ENCODE measurements at places on chromosomes 3 and 15.
A peak's percentile ranks its signal among the peaks of the same experiment; 100 is the strongest.

DNA sequence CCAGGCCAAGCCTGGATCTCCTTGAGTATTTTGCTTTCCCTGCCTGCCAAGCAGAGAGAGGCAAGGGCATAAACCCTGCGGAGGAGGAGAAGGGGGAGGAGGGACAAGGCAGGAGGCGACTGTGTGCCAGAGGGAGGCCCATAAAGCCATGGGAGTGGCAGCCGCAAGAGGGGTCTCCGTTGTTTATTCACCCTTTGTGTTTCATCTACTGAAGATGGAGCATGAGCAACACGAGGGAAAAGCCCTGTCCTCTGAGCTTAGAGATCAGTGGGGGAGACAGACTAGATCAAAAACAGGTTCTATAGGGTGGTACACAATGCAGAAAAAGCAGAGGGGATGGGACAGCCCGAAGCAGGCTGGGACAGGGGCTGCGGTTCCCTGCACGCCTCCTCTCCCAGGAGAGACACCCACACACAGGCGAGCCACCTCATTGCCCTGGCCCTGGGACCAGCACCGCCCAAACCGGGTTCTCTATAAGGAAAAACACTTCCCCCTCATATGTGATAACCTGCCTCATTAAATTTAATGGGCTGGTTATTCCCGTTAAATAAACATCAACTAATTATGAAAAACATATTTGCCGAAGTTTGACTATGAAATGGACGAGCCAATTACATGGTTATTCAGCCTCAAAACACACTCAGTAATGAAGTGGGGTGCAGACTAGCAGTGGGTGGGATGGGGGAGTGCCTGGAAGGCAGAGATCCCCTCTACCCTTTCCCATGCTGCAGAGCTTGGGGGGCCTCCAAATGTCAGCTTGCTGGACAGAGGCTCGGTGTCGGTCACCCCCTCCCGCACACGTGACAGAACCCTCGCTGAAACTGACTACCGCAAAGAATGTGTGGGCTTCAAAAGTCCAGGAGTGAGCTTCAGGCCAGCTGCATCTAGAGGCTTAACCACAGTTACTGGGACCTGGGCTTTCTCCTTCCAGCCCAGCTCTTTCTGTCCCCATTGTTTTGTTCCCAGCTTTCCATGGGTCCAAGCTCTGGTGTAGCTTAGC lies 14.2 kb upstream of the PLXNA1 start:
- no peak for DNase-seq

GRCh38 chr15:28923726-28924280 lies 38.0 kb downstream of the APBA2 start:
- no peak for DNase-seq

GRCh38 chr15:51046799-51047449 lies 47.8 kb downstream of the TNFAIP8L3 start:
- no peak for DNase-seq

DNA sequence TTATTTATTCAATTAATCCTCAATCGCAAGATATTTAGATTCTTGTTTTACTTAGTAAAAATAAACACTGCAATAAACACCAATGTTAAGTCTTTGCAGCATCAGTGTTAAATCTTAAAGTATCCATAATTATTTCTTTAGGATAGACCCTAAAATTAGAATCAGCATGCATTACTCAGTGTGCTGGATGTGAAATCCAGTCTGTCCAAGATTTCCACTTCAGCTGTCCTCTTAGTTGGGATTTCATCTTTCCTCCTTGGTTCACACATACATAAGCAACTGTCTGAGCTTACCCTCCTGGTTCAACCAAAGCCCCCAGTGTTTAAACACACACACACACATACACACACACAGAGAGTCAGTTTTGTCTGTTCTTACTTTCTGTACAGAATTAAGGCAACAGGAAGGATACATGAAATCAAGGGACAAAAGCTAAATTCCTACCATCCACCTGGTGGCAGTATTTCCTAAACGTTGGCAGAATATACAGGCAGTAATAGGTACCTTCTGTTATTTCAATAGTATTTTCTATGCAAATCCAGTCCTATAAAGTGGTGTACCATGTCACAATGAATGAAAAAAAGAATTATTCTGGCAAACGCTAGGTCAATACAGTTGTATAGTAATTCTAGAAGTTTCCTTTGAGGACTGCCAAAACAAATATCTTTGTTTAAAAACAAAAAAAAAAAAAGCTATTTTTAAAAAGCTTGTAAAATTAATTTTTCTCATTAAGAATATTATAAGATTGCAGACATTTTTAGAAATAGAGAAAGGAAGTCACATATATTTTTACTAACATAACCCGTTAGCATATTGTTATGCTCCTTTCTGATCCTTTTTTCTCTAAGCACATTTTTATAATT lies 27.3 kb upstream of the DMXL2 start:
- peak; percentile 71 for DNase-seq

- no peak for DNase-seq
Observed at GRCh38 chr15:41577863-41578735, 19.1 kb downstream of the TYRO3 start.

DNA sequence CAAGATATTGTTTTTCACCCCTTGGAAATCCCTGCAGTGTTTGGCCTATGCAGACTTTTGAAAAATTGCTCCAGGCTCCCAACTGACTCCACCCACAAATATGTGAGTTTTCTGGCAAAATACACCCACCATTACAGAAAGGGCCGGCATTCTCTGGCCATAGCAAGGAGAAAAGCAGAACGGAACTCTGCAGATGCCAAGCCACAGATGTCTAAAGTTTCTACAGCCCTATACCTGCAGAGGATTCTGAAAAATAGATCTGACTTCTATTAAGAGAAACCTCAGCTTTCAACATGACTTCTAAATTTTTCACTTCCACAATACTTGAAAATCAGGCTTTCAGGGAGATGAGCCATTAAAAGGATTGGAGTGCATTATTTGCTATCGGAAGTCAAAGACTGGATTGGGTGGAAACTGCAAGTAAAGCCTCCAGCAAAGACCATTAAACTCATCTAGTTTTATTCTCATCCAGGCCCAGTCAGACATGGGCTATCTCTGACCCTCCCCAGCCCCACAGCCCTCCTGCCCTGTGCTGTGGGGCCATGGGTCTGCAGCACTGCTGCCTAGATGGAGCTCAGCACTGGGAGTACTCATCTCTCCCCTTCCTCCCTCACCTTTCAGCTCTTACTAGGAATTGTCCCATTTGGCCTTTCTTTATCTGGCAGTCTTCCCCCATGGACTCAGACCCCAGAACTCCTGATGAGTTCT lies 243.1 kb upstream of the GOLGA6L4 start:
- DNase-seq, result no peak

DNA sequence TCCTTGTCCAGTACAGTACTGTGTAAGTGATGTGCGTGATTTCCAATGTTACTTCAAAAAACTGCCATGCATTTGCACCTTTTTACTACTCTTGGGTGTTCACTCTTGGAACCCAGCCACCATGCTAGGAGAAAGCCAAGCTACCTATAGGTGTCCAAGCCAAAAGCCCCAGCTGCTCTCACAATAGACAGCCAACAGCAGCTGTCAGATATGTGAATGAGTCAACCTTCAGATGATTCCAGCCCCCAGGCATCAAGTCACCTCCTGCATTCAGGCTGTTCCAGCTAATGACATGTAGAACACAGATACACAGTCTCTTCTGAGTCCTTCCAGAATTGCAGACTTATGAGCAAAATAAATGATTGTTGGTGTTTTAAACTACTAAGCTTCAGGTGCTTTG lies 417.7 kb upstream of the TGFBR2 start:
- DNase-seq, result no peak

DNA sequence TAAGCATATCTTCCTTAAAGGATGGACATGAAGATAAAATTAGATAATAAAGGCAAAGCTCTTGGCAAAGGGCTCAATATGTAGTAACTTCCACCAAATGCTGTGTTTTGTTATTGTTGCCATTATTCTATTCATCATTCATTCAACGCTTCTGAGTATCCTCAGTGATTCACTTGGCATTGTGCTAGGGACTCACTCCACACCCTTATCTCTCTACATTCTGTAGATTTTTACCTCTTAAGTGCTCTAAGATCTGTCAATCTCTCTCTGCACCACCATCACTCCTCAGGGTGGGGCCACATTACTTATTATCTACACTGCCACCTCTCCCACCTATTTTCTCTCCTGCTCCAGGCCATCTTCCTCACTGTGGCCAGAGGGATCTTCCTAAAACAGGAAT lies 51.2 kb downstream of the SH3GL3 start:
- DNase-seq, result no peak

GRCh38 chr15:78938658-78939488 lies 6.0 kb downstream of the CTSH start:
- DNase-seq, result no peak

GRCh38 chr15:40768521-40769273 lies 1.1 kb upstream of the C15orf62 start:
- no peak for DNase-seq

DNA sequence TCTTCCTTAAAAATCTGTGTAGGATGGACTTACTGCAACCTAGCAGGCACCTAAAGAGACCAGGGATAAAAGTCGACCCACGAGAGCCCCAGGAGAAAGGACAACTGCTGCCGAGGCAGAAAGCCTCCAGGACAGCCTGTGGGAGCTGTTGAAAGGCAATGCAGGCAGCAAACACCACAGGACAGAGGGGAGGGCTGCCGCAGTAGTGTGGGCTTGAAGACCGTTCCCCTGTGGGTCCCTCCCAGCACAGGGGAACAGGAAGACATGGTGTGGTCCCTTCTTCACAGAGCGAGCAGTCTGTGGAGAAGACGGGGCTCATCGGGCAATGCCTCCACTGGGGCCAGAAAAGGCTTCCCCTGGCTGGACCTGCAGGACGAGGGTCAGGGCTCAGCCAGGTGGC lies 58.5 kb upstream of the GATA2 start:
- no peak for DNase-seq

- DNase-seq, result no peak
Observed at GRCh38 chr15:48131324-48131723, 10.5 kb downstream of the SLC24A5 start.

GRCh38 chr3:5026046-5026362 lies 46.8 kb downstream of the BHLHE40 start:
- no peak for DNase-seq

GRCh38 chr3:16802389-16802788 lies 82.4 kb upstream of the PLCL2 start:
- no peak for DNase-seq

DNA sequence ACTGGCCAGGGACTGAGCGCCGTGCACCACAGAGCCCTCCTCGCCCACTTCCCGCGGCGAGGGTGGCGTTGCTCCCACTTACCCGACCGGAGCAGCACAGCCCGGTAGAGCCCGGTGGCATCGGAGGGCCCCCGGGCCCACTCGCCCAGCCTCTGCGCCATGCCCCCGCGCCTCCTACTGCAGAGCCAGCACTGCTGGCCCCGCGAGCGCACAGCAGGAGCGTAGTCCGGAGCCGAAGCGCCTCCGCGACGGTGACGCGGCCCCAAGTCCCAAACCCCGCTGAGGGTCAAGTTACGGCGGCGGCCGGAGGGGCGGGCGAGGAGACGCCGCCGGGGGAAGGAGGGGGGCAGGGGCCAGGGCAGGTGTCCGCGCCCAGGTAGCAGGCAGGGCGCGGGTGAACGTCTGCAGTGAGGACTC lies 9.6 kb upstream of the FAM107A start:
- DNase-seq, result no peak

DNA sequence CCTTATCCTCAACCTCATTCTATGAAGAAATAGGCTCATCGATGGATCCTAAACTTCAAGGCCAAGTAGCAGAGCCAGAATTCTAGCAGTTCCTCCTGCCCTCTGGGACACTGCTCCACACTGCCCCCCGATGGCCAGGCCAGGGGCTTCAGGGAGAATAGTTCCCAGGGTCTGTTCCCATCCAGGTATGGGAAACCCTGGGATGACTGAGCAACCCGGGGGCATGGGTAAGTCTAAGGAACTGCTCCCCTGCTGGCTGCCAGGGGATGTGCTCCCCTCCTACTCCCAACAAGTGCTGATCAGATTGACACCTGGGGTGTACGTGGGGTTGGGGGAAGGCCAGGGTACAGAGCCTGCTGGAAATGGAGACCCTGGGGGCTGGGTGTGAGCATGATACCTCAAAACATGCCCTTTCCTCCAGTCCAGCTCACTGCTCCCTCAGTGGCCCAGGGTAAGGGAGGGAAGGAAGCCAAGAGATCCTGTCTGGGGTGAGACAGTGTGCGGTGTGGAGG lies 7.6 kb downstream of the ULK3 start:
- peak; percentile 69 for DNase-seq

All from HCT116 (cell line).